Omental fat pad (tissue), 4 donors: ENCODE measurements at places on chromosomes 13 and 19. TPM values are rescaled to one million over a fixed set of nuclear protein-coding genes. Genes with fewer than 3 reads are reported as not detected.

GRCh38 chr19:56221851-56222250 is 19.8 kb downstream of the ZSCAN5C start:
- no peak for DNase-seq

GRCh38 chr13:78036841-78037240 is 118.2 kb upstream of the EDNRB start:
- DNase-seq, result no peak

GRCh38 chr13:48978942-48979601 is 3.4 kb downstream of the FNDC3A start:
- no peak for DNase-seq

DNA sequence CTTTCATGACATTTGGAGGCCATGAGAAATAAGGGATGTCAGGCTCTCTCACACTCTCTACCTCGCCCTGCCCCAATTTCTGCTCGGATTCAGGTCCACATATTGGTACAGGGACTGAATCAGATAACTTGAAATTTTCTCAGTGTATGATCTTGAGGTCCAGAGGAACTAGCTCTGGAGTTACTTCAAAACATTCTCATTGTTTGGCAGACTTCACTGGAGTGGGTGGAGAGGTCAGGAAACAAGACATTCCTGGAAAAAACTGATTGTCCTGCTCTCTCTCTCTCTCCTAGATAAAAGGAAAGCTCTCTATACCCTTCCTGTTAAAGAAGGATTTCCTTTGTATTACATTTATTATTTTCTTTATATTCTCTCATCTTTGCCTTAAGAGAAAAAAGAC is 428.1 kb upstream of the DACH1 start:
- DNase-seq, result no peak

DNA sequence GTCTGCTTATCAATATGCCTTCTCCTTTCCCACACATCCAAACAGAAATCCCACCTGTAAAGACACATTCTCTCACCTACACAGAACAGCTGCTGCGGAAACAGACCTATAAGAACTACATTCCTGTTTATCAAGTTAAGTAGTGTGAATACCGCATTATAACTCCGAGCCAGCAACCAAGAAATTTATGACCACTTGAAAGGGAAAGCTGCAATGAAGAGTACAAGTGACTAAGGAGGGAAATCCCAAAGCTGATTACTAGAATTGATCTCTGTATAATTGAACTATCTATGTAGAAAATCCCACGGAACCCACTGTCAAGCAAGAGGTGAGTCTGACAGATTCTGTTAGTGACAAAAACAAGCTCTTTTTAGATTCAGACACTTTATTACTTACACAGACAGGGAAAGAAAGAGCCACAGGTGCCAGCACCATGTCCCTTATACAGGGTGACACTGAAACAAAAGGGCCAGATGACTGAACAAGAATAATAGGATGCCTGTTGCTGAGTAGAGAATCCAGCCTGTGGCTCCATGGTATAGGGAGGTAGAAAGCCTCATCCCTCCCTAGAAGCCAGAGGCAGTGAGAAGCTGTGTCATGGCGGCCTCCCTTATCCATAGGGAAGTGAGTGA is 1.6 kb upstream of the IGFL4 start:
- DNase-seq, result no peak

- DNase-seq, result no peak
Measured at GRCh38 chr19:29833614-29834261, 21.9 kb downstream of the CCNE1 start.

DNA sequence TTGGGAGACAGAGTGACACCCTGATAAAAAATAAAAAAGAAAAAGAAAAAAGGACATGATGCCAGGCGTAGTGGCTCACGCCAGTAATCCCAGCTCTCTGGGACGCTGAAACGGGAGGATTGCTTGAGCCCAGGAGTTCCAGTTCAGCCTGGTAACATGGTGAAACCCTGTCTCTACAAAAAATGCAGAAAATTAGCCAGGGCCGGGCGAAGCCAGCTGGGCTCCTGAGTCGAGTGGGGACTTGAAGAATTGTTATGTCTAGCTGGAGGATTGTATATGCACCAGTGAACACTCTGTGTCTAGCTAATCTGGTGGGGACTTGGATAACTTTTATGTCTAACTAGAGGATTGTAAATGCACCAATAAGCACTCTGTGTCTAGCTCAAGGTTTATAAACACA is 32.3 kb downstream of the TMPRSS9 start:
- DNase-seq, result no peak

DNA sequence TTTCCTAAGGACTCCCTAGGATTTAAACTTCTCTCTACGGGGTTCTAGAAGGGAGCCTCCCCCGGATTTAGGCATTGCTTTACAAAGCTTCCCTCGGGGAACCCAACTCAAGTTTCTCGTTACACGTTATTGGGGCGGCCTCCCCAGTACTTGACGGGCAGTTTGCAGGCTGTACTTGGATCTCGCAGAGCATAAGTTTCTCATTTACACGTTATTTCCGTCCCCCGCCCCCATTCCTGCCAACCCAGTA is 584 bp downstream of the SMG9 start:
- DNase-seq, result no peak

DNA sequence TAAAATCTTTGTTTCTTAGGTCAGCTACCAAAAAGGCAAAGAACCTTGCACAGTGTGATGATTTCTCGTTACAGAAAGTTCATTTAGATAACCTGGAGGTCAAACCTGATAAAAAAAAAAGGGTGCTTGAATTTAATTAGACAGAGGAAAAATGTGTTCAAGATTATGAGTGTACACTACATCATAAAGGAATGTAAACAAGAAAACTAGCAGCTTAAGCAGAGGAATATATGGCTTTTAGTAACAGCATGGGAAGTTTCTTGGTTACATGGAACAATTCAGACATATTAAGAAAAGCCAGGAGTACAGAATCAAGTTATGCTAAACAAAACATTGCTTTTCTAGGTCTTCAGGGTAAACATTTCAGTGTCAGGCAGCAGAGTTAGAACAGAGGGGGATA is 32.9 kb downstream of the ING1 start:
- DNase-seq, result no peak

GRCh38 chr19:6768236-6768785 is 1.1 kb upstream of the SH2D3A start:
- no peak for DNase-seq

- peak; percentile 58 for DNase-seq
Measured at GRCh38 chr13:29925457-29926097, 75.2 kb upstream of the UBL3 start.

The PSG2 gene
- total RNA-seq, result not detected
